Fibroblast of pulmonary artery (primary cell): ENCODE measurements at places on chromosomes 1 and 21.

DNA sequence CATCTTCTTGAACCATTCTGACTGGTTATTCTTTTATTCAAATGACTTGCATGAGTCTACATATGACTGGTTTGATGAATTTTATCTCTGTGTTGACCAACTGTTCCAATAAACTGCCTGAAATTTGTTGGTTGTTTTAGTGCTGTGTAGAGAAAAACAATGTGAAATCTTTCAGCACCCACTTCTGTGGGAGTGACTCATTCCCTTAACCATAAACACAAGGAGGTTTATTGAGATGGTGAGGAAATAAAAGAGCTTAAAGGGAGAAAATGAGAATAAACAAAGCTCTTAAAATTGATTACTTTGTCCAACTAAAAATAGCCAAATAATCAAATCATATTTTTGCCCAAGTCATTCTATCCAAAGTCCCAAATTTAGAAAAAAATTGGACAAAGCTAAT is 341.1 kb downstream of the TGFB2 start:
- peak; percentile 85 for DNase-seq

- no peak for DNase-seq
These were observed 54.2 kb downstream of the DRAM2 start for GRCh38 chr1:111085676-111086075.

- no peak for DNase-seq
These were observed 32.5 kb downstream of the THRAP3 start for GRCh38 chr1:36256558-36257374.

GRCh38 chr1:110816945-110817344 is 56.0 kb upstream of the CD53 start:
- no peak for DNase-seq

- no peak for DNase-seq
These were observed 4.5 kb downstream of the RAB7B start for GRCh38 chr1:205998457-205999241.

DNA sequence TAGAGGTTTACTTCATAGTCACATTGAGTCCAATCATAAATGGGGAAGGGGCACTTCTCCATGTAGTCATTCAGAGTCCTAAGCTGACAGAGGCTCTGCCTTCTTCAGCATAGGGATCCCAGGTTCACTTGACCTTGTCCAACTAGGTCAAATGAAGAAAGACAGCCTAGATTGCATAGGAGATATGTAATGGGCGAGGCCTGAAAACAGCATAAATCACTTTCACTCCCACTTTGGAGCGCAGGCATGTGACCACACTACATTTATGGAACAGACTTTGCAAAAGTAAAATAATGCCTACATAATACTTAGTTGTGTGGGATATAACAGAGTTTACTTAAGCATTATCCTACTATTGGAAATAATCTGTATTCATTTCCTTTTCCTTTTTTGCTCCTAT is 51.7 kb downstream of the HOOK1 start:
- no peak for DNase-seq

DNA sequence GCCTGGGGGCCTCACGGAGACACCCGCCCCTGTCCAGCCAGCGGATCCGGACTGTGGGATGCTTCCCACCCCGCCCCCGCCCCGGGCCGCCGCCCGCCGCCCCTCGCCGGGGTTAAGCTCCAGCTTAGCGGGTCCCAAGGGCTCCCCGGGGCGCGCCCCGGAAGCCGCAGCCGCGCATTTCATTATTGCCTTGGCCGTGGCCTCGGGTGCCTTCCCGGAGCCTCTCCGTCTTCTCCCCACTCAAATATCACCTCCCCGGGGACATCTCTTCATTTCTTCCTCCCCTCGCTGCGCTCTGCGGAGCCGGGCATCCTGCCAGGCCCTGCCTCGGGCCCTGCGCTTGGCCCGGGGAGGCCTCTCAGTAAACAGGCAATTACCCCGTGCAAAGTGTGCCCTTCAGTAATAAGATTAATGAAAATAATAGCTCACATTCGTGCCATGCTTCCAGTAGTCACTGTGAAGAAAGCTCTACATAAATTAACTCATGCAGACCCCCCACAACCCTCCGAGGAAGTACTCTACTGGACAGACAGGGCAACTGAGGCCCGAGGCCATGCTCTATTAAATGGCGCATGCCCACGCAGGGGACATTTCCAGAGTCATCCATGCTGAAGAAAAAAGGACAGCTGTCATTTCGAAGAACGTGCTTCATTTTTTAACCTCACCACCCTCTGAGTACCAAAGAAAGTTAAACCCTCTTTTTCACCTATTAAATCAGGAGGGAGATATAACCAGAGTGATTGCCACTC is 49.9 kb upstream of the LAPTM5 start:
- DNase-seq = peak; percentile 63

DNA sequence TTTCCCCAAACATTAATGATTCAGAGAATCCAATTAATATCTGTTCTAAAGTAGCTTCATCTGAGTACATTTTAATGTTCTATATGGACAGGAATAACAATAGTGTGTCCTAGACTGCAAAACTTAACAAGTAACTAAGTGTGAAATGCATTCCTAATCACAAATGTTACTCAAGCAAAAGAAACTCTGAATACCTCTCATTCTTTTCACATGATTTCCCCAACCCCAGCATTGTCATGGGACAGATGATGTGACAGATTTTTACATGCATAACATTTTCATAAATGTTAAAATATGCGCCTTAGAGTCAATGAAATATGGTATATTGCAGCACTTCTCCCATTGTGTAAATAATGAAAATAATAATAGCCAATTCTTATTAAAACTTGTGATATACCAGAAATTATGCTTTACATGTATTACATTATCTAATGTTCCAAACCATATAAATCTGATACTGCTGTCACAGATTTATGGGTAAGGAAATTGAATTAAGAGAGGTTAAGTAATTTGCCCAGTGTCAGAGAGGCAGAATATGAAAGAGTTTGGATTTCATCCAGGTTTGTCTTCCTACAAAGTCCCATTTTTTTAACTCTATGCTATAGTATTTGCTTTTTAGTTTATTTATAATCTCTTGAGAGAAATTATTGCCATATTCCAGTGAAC is 269.4 kb downstream of the LRRC7 start:
- DNase-seq = peak; percentile 38

DNA sequence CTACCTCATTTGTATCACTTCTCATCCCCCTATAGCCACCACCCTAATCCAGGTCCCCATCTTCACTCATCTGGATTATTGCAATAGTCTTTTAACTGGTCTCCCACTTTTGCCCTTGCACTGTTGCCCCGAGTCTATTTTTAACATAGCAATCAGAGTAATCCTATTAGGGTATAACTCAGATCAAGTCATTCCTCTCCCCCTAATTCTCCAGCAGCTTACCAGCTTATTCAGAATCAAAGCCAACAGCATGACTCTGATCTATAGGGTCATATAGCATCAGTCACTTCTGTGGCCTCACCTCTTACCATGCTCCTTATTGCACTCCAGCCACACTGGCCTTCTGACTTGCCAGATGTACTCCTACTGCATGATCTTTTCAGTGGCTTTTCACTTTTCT is 140.7 kb downstream of the PAPPA2 start:
- no peak for DNase-seq

GRCh38 chr1:195637539-195637938 is 970.7 kb downstream of the KCNT2 start:
- DNase-seq = no peak

DNA sequence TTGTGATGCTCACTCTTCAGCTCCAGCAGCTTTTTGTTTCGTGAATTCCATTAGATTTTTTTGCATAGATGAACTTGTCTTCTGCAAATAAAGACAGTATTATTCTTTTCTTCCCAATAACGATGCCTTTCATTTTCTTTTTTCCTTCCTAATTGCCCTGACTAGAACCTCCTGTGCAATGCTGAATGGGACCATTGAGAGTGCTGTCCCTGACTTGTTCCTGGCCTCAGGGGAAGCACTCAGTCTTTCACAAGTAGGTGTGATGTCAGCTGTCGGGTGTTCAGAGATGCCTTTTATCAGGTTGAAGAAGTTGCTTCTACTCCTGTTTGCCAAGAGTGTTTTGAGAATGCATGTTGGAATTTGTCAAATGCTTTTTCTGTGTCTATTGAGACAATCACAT is 64.3 kb upstream of the ADARB1 start:
- peak; percentile 16 for DNase-seq

DNA sequence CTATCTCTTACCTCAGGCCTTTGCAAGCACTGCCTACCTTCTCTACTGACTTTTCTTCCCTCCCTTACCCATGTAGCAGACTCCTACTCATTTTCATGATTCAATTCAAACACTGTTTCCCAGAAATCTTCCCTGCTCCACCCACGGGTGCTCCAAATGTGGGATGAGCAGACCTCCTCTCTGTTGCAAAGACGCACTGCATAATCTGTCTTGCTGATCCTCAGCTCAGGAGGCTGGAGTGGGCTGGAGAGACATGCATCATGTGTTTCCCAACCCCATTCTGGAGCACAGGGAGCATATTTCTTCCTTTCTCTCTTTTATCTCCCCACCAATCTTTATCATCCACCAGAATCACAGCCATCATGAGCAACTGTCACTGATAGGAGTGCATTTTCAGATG is 459.9 kb upstream of the NFIA start:
- DNase-seq = peak; percentile 11

DNA sequence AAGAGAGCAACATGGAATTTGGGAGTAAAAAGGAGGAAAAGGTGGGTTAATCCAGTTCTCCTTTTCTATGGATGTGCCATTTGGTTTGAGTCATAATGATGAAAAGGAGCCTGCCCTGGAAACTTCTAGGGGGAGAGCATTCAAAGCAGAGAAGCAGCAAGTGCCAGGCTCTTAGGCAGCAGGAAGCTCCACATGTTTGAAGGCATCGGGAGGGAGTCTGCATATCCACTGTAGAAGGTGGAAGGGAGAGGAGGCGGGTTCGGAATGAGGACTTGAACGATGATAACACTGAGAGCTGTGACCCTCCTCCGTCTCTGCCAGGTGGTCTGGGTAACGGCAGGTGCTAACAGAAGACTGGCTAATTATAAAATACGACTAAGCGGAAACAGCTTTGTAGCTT is 128.2 kb downstream of the RYR2 start:
- DNase-seq = no peak

DNA sequence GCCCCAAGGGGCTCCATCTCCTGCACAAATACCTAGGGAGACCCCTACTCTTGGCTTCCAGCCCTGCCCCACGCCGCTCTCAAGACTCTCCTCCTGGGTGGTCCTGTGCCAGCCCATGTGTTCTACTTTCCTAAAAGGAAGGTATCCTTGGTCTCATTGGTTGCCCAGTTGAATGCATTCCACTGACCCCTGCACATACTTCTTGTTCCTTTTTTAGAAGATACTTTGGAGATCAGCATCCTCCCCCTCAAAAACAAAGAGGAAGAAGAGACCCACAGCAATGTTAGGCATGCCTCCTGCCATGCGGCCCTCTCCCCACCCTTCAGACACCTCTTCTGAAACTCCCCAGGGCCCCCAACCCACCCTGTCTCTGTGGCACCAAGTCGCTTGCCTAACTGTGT is 4.1 kb downstream of the SLAMF9 start:
- no peak for DNase-seq

GRCh38 chr1:154186177-154186576 is 5.7 kb downstream of the TPM3 start:
- DNase-seq = peak; percentile 81
